Mesothelial cell of epicardium (in vitro differentiated cells): ENCODE measurements at places on chromosomes 2 and 18. TPM values are rescaled to one million over a fixed set of nuclear protein-coding genes. Genes with fewer than 3 reads are reported as not detected.

NBEAL1 gene
- total RNA-seq = 30.6 to 36.6 TPM (median 33.0 TPM) in 3 replicates

- DNase-seq = no peak
Measured at GRCh38 chr2:220574038-220574437, 946.6 kb downstream of the SLC4A3 start.

GRCh38 chr2:86695053-86695691 is 24.9 kb upstream of the RMND5A start:
- no peak for DNase-seq

DNA sequence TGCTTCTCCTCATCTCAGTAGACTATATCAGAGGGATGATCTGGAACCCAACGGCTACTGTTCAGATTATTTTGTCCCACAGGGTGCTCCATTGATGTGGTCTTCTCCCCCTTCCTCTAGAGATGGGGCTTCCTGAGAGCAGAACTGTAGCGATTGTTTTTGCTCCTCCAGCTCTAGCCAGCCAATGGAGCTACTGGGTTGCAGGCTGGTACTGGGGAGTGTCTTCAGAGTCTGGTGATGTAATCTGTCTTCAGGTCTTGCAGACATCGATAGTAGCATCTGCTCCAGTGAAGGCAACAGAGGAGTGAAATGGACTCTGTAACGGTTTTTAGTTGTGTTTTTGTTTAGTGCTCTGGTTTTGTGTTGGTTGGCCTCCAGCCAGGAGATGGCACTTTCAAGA is 621.9 kb downstream of the RNF144A start:
- DNase-seq = no peak

- no peak for DNase-seq
Measured at GRCh38 chr2:106342831-106343251, 125.4 kb downstream of the RGPD3 start.

EHBP1 gene
- total RNA-seq = 65.7 to 68.4 TPM (median 67.4 TPM) in 3 replicates

GRCh38 chr2:66962716-66963115 is 434.4 kb upstream of the ETAA1 start:
- no peak for DNase-seq

GRCh38 chr2:46072101-46072820 is 224.9 kb upstream of the EPAS1 start:
- no peak for DNase-seq

TRIM43 gene
- total RNA-seq = not detected in 3 replicates

FAM117B gene
- 29.2 to 30.3 TPM (median 29.5 TPM) in 3 replicates for total RNA-seq

DNA sequence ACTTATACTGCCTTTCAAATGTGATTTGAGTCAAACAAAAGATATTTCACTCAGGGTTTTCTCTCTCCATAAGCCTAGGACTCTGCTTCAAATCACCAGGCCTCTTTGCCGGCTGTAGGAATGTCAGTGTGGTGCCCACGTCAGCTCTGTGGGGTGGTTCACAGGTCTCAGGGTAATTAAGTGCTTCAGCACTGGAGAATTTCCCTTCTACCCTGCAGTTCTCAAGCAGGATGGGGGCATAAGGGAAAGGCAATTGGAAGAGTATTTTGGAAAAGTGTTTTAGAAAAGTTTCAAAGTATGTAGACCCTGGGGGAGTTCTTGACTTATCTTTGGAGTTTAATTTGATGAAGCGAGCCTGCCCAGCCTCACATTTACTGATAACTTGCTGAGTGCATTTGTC is 9.6 kb downstream of the CNGA3 start:
- DNase-seq = no peak
